Left lung (tissue), 14 donors: ENCODE measurements at places on chromosomes 1 and 21. TPM values are rescaled to one million over a fixed set of nuclear protein-coding genes. Genes with fewer than 3 reads are reported as not detected.
A peak's percentile ranks its signal among the peaks of the same experiment; 100 is the strongest.

GRCh38 chr1:207959910-207960309 is 49.0 kb upstream of the CD34 start:
- H3K27me3 ChIP-seq, result peaks cover 30% of the 10 kb centered on the region
- H3K4me1 ChIP-seq, result peaks cover 18% of the 10 kb centered on the region
- peak overlapping the region; percentile 39 for H3K27ac ChIP-seq

The BCAS2 gene
- total RNA-seq, result 29.4 TPM

DNA sequence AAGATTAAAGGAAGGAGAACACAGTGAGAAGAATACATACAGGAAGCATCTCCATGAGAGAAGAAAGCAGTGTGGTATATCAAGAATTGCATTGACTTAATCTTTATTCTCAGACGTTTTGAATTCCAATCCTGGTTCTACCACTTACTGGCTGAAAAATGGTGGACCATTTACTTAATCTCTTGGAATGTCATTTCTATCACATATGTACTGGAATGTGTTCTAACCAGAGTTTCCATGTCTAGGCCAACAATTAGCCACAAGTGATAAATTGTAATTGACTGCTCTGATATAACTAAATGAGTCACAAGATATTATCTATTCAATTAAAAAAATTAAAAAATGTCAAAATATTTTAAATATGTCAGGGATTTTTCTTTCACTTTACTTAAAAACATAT is 626.1 kb downstream of the PTPRC start:
- H3K27ac ChIP-seq, result no peak overlapping the region
- H3K4me1 ChIP-seq, result no peaks in the 10 kb centered on the region
- DNase-seq, result no peak
- H3K4me3 ChIP-seq, result no peak overlapping the region
- H3K36me3 ChIP-seq, result no peaks in the 10 kb centered on the region

GRCh38 chr1:79791488-79792218 is 785.1 kb upstream of the ADGRL4 start:
- DNase-seq, result no peak
- no peaks in the 10 kb centered on the region for H3K4me1 ChIP-seq
- no peak overlapping the region for H3K4me3 ChIP-seq
- no peaks in the 10 kb centered on the region for H3K36me3 ChIP-seq
- no peak overlapping the region for H3K27ac ChIP-seq
- H3K27me3 ChIP-seq, result no peaks in the 10 kb centered on the region

The OR10Z1 gene
- not detected for total RNA-seq

The MRPL20 gene
- total RNA-seq, result 103 TPM

The PRAMEF6 gene
- total RNA-seq, result not detected

- no peak overlapping the region for H3K4me3 ChIP-seq
Measured at GRCh38 chr1:12386130-12386529, 156.3 kb downstream of the VPS13D start.

The NPHS2 gene
- total RNA-seq, result not detected

DNA sequence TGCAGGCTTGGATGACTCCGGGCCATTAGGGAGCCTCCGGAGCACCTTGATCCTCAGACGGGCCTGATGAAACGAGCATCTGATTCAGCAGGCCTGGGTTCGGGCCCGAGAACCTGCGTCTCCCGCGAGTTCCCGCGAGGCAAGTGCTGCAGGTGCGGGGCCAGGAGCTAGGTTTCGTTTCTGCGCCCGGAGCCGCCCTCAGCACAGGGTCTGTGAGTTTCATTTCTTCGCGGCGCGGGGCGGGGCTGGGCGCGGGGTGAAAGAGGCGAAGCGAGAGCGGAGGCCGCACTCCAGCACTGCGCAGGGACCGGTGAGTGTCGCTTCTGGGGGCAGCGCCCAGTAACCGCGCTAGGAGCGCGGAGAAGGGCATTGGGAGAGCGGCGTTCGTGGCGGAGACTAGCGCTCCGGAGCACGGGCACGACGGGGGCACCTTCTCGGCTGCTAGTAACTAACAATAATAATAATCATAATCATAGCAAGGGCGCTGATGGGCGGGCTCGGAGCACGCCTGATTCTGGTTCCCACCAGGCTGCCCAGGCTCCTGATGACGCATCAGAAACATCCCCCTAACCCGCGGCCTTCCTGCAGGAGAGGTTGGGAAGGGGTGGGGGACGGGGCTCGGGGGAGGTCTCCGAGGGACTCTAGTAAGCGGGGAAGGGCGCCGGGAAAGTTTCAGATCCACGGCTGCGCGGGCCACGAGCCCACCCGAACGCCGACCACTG is at the start of gene MX1:
Gene MX1, plus strand, starts transcription at position 286 of the 722 bp plus-strand sequence. CDS start 5,832 bp downstream, outside the sequence.
- H3K4me1 ChIP-seq, result peaks cover 43% of the 10 kb centered on the region
- no peaks in the 10 kb centered on the region for H3K27me3 ChIP-seq
- peak within 1 kb of the TSS; percentile 65 for H3K4me3 ChIP-seq
- DNase-seq, result peak; percentile 84
- H3K36me3 ChIP-seq, result no peaks in the 10 kb centered on the region

DNA sequence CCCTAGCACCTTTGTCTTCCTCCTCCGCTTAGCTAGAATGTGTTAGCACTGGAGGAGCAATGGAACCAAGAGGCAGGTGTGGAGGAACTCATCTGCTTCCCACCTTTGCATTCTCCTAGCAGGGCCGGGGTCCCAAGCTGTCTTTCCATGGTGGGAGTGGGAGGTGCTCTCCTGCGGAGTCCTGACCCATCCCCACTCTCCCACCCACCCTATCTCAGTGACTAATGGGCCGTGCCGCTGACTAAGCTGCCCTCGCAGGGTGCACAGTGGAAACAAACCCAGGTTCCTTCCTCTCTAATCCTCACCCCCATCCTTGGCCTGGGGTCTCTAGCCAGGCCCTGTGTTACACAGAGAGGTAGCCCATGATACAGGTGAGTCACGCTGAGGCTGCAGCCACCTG is 177.5 kb downstream of the HIVEP3 start:
- no peaks in the 10 kb centered on the region for H3K36me3 ChIP-seq
- H3K4me3 ChIP-seq, result no peak overlapping the region
- DNase-seq, result no peak

- H3K4me1 ChIP-seq, result no peaks in the 10 kb centered on the region
- no peak overlapping the region for H3K4me3 ChIP-seq
- H3K27me3 ChIP-seq, result no peaks in the 10 kb centered on the region
- no peaks in the 10 kb centered on the region for H3K36me3 ChIP-seq
- no peak for DNase-seq
Measured at GRCh38 chr1:16189003-16189402, 23.4 kb downstream of the ARHGEF19 start.

- peak; percentile 82 for DNase-seq
- H3K27ac ChIP-seq, result no peak overlapping the region
- peaks cover 5% of the 10 kb centered on the region for H3K4me1 ChIP-seq
- no peaks in the 10 kb centered on the region for H3K27me3 ChIP-seq
- H3K36me3 ChIP-seq, result no peaks in the 10 kb centered on the region
Measured at GRCh38 chr21:37531431-37531932, 164.9 kb downstream of the DYRK1A start.
